ENCODE measurements at places on chromosomes 12 and 14.

DNA sequence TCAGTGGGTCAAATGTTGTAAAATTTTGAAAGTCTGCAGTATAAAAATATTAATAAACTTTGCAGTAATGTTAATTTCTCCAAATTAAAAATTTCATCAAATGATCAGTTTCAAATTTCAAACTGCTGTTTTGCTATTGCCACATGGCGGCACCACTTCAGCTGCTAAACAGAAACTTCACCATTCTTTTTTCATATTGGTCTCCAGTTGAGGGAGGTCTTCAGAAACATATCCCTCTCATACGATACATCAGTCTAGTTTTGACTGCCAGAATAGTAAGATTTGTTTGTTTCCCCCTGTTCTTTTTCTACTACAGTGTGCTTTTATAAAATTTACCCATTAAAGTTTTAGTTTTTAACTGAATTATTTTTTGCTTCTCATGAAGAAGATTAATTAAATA is 4.2 kb upstream of the TRHDE start:
- DNase-seq: no peak

GRCh38 chr14:58587271-58587670 is 50.5 kb upstream of the DACT1 start:
- DNase-seq: no peak

DNA sequence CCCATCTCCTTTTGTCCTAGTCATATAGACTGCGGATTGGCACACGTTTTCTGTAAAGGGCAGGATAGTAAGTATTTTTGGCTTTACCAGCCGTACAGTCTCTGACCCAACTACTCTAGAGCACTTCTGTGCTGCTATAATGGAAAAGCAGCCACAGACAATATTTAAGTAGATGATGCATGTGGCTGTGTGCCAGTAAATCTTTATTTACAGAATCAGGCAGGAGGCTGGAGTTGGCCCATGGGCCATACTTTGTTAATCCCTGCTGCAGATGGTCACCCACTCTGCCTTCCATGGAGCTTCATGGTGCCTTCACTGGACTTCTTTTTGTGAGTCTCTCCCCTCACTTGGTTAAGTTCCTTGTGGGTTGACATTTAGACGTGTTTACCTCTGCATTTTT is 584.5 kb upstream of the TBX3 start:
- no peak for DNase-seq

DNA sequence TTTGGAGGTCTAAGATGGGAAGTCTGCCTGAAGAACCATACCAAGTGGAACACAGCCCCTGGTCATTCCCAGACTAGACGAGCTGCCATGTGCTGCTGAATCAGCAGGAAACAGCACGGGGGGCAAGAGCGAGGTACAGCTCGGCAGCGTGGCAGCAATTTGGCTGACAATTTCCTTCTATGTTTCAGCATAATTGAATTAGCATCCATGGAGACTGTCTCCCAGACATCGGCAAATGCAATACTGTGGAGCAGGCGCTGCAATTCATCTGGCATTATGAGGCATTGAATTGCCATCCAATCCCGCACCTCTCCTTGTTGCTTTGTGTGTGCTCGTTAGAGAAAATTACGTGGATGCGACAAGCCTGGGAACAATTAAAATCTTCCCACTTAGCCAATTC is 46.0 kb upstream of the CCDC60 start:
- DNase-seq: no peak

GRCh38 chr12:24947541-24948419 is 1.1 kb downstream of the BCAT1 start:
- no peak for DNase-seq

- DNase-seq: no peak
Observed at GRCh38 chr14:52054678-52055077, 14.2 kb downstream of the NID2 start.

DNA sequence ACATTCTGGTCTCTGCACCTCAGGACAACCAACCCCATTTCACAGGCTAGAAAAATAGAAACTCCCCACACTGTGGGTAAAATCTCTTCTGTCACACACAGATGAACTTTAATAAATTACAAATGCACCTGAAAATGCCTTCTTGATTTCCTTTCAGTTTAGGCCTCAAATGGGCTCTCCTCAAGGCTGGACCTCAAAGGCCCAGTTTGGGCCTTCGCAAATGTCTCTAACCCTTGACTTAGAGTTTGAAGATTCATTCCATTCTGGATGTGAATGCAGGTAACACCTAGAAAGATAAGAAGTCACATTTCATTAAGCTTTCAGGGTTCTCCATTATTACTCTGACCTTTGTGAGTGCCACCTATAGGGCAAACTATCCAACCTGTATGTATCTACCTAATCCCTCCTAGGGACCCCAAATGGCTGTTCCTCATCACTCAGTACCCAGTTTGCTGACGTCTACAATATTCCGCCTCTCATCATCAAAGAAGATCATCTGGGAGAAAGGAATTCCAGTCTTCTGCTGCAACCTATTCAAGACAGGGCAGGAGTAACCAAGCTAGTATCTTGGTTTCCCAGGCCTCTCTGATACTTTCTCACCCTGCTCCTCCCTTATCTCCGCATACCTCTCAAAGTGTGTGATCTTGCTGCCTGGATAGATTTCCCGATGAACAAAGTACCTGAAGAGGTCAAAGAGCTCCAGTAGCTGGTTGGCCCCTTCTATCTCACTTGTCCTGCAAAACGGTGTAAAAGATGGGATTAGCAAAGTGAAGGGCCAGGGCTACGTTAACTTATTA is 776 bp upstream of the CHMP4A start:
- DNase-seq: peak; percentile 20

GRCh38 chr12:8455271-8455670 is 491 bp upstream of the CLEC6A start:
- DNase-seq: no peak

GRCh38 chr12:54750-55535 is 11.6 kb upstream of the IQSEC3 start:
- DNase-seq: no peak

DNA sequence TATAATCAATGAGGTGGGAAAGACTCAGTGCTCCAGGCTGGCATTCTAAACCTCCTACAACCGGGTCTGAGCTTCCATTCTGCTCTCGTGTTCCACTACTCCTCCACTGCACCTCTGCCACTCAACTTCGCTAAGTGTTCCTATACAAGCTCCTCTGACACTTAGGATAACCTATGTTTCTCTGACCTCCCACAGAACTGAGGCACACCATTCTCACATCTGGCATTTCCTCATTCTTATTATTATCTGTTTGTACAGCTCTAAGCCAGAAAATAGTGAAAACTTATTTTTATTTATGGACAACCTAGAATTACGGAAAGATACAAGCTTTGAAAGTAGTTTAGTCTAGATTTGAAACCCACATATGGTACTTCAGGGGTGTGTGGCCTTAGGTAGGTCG is 127.0 kb downstream of the MED13L start:
- DNase-seq: no peak

- no peak for DNase-seq
Observed at GRCh38 chr12:130818272-130818634, 20.8 kb downstream of the STX2 start.

- no peak for DNase-seq
Observed at GRCh38 chr14:53249059-53249458, 95.9 kb upstream of the DDHD1 start.

DNA sequence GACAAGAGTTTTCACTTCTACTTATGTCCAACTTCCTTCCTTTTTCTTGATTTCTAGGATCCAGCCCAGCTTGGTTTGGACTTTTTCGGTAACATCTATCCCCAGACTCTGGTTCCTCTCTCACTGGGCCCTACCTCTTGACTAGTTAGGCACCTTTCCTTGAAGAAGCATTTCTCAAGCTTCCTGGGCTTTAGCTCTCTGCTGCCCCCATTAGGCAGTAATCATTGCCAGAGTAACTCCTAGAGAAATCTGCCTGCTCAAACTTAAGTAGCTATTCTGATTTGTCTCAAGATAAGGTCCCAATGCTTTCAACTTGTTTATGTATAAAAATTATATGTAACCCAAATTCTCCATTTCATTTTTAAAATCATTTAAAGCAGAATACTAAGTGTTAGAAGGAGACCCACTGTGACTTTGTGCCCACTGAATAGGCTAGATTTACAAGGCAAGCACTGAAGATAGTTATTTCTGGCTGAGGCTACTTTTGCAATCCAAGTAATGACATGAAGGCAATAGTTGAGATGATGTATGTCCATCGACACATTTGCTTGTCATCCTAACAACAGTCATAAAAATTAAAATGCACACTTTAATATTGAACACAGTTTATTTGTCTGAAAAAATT is 275.0 kb upstream of the G2E3 start:
- no peak for DNase-seq

DNA sequence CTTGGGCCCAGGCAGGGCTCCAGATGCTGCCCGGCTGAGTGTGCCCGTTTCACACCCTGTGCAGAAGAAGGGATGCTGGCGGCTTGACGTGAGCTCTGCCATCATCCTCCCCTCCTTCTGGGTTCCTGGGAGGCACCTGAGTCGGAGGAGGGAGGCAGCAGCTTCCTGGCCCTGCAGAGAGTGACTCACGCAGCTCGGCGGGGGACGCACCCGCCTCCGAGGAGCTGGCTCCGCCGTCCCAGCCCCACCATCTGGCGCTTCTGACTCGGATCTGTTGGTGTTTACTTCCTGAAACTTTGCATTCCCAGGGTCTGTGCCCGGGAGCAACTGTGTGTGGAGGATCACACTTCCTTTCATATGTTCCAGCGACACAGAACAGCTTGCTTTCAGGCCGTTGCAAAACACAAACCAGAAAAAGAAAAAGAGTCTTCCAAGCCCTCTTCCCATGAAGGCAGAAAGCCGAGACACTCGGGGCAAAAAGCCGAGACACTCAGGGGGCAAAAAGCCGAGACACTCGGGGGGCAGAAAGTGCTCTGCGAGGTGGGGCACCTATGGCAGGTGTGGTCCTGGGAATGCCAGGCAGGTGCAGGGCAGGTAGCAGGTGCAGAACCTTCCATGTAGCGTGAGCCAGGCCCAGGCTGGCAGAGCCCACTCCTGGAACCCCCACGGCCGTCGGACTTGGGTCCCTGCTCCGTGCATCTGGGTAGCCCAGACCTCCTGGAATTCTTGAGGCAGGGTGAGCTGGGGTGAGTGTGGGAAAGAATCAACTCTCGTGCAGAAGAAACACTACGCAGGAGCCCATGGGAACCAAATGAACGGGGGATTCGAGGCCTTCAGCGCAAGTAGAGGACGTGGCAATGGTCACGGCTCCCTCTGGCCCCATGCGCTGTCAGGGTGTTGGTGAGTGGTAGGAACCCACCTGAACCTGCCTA is 27.6 kb upstream of the GALNT9 start:
- peak; percentile 29 for DNase-seq

- DNase-seq: peak; percentile 9
Observed at GRCh38 chr14:65332141-65332871, 80.2 kb upstream of the FUT8 start.

GRCh38 chr12:22624548-22624869 is 462 bp upstream of the ETNK1 start:
- no peak for DNase-seq

- peak; percentile 76 for DNase-seq
Observed at GRCh38 chr12:49026101-49026500, 7.5 kb upstream of the PRKAG1 start.

DNA sequence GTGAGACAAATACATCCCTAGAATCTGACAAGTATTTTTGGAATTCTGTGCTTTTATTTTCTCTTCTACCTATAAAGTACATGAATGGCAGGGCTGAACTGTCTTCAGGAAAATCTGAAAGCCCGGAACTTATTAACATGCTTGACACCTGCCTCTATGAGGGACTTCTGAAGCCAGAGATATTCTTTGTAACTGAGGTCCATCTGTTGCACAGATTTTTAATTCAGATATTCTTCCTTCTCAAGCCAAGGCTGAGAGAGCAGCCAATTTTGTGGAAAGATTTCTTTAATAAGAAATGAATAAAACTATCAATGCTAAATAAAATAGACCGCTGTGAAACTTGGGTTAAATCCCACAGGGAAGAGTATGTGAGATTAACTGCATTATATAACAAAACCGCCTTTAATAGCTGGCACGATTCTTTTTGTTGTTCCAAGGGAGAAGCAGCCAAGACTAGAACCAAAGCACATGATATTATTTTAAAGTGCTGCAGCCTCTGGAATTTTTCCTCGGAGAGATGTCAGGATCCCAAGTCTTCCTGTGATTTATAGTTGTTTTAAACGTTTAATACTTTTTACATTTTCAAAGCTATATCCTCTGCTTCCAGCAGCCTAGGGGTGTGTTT is 148.9 kb downstream of the CRADD start:
- DNase-seq: no peak

- no peak for DNase-seq
Observed at GRCh38 chr12:12483438-12483837, 79.2 kb downstream of the DUSP16 start.

- DNase-seq: no peak
Observed at GRCh38 chr12:121750507-121750955, 38.0 kb downstream of the TMEM120B start.

- DNase-seq: no peak
Observed at GRCh38 chr14:75858362-75858761, 123.4 kb downstream of the TGFB3 start.

GRCh38 chr12:61974461-61974860 is 285.7 kb upstream of the USP15 start:
- DNase-seq: no peak

- DNase-seq: no peak
Observed at GRCh38 chr12:67813456-67813904, 164.9 kb downstream of the DYRK2 start.

DNA sequence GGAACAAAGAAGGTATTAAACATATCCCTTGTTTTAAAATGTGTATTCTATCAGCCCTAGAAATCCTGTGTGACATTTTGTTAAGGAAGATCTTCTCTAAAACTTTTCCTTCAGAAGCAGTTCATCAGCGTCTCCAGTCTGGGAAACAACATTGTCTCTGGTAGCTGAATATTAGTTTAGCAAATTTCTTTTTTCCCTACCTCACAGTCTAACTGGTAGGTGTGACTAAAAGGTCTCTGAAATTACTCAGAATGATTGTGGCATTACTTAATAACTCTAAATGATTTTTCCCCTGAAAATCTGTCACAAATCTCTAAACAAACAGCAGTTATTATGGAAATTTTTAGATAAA is 1044.8 kb downstream of the FLRT2 start:
- DNase-seq: no peak

GRCh38 chr14:74427651-74428050 is 1.6 kb upstream of the SYNDIG1L start:
- DNase-seq: no peak

DNA sequence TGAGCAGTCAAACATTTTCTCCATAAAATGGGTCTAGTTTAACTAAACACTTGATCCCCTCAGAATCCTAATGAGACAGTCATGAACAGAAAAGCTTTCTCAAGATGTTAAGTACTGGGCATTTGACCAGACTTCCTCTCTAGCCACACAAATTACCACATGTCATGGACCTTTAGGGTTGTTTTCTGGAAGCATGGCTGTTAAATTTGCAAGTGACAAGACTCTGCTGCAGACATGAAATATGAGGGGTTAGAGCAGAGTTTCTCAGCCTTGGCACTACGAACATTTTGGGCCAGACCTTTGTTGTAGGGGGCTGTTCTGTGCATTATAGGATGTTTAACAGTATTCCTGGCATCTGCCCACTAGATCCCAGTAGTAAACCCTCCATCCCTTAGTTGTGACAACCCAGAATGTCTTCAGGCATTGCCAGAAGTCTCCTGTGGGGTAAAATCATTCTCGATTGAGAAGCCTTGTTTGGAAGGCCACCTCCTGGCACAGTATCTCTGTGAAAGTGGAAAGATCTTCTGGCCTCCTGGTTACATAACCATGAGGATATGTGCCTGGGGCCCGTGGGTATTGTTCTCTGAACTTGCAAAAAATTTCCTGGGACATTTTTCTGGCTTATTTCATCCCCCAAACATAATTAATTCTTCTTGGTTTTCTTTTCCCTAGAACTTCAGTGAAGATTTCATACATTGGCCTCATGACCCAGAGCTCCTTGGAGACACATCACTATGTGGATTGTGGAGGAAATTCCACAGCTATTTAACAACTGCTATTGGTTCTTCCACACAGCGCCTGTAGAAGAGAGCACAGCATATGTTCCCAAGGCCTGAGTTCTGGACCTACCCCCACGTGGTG is 4.3 kb downstream of the TMEM106C start:
- no peak for DNase-seq

Measured in lower leg skin (tissue), 4 donors.